ENCODE measurements at places on chromosomes 13 and 19.
A peak's percentile ranks its signal among the peaks of the same experiment; 100 is the strongest.

GRCh38 chr13:62678039-62678438 lies 1262.4 kb upstream of the PCDH20 start:
- DNase-seq = no peak

DNA sequence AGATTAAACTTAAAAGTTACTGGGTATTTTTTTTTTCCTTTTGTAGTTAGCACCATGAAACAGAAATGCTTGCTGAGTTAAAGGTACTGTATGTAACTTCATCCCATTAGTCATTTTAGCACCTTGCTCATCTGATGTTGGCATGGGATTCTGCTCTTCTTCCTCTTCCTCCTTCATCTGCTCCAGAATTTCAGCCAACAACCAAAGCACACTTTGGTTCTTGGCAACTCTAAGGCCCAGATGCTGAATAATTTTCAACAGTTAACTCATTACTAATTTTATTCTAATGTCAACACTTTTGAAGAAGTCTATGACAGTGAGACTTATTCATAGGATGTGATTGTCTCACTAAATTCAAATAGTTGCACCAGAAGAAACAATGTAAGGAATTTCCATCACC lies 359.2 kb downstream of the KCTD12 start:
- DNase-seq = no peak

GRCh38 chr13:109494925-109495369 lies 291.4 kb downstream of the IRS2 start:
- no peak for DNase-seq

DNA sequence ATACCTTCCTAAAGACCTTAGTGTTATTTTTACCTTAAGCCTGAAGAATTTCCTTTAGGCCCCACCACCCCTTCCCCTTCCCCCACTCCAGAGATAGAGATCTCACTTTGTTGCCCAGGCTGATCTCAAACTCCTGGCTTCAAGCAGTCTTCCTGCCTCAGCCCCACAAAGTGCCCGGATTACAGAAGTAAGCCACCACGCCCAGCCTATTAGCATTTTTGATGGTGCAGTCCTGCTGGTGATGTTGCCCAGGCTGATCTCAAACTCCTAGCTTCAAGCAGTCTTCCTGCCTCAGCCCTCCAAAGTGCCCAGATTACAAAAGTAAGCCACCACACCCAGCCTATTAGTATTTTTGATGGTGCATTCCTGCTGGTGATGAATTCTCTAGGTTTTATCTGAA lies 22.0 kb downstream of the ZNF567 start:
- no peak for DNase-seq

DNA sequence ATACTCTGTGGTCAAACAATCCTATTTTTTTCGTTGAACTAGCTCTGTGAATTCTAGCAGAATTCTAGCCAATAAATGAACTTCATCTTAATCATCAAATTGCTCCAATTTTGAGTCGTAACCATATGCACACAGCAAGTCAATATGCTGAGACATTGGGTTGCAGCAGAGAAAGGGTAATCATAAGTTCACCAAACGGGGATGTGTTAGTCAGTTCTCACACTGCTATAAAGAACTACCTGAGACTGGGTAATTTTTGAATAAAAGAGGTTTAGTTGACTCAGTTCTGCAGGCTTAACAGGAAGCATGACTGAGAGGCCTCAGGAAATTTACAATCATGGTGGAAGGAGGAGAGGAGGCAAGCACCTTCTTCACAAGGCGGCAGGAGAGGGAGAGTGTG lies 67.7 kb upstream of the ABCC4 start:
- no peak for DNase-seq

DNA sequence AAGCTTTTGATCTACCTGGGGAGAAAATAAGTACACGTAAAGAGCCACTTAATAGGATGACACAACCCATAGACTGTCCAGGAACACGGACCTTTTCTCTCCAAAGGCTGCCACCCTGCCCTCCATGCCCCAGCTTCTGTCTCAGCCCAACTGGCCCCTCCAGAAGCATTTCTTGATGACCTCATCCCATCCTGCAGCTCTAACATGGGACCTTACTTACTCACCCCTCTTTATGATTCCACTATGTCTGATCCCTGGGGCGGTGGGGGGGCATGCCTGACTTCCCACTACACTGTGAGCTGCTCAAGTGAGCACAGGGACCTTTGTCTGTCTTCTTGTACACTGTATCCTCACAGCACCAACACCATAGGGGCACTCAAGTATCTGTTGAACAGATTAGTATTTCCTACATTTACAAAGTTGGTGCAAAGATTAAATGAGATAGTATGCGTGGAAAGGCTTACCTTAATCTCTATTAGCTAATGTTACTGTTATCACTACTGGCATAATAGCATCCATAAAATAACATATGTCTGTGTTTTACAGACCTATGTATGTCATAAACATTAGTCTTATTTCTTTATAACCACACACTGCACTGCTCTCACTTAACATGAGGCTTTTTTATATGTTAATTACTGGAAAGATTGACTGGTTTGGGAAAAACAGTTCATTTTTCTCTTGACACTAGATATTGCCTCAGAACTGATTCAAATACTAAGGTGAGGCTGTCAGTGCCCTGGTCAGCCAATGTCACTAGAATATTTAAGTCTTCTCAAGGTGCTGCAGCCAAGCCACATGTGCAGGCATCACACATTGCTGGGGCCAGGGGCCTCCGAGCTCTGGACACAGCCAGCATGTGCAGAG lies 100.9 kb downstream of the FOXO1 start:
- DNase-seq = no peak

DNA sequence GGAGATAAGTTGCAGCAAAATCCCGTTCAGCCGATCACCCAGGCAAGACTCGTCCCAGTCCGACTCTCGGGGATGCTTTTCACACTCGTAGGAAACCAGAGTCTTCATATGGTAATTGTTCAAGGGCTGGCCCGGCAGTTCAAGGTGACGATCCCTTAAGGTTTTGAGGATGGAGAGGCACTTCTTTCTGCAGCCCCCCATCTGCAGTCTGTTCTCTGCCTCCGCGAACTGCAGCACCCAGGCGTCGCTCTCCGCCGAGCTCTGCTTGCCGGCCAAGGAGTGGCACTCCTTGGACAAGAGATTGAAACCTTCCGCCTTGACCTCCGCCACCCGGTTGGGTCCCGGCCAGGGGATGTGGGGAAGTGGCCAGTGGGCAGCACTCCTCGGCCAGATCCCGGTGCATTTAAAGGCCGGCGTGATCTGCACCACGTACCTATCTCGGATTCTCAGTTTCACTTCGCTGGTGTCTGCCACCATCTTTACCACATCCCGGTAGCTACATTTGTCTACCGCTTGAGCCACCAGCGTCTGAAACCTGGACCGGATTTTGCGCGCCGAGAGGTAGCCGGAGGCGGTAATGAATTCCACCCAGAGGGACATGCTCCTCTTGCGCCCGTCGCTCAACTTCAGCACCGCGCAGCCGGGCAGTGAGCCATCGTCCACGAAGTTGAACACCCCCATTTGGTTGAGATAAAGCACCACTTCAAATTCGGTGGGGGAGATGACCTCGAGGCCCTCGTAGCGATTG lies 1.1 kb downstream of the MAB21L1 start:
- DNase-seq = no peak

DNA sequence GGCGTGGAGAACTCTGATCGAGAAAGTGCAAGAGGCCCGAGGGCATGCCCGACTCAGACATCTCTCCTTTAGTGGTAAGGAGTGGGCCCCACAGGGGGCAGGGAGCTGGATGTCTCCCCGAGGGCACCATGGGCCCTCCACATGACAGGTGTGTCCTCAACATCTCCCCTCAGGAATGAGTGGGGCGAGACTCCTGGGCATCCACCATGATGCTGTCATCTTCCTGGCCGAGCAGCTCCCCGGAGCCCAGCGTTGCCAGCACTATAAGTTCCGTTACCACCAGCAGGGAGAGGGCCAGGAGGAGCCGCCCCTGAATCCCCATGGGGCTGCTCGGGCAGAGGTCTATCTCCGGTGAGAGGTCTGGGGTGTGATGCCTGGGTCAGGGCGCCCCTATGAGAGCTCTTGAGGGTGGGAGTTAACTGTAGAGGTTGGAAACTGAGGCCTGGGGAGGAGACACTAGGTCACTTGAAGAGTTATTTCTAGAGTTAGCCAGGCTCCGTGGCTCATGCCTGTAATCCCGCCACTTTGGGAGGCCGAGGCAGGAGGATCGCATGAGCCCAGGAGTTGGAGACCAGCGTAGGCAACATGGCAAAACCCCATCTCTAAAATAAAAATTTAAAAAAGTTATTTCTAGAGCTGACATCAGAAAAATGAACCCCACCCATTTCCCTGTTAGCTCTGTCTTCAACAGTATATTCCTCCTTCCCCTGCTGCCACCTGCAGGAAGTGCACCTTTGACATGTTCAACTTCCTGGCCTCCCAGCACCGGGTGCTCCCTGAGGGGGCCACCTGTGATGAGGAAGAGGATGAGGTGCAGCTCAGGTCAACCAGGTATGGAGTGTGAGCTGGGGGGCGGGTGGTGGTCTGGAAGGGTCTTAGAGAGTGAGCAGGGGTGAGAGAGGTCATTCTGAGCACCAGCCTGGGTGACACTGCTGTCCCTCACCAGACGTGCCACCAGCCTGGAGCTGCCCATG lies 5.1 kb downstream of the IGFLR1 start:
- peak; percentile 41 for DNase-seq

DNA sequence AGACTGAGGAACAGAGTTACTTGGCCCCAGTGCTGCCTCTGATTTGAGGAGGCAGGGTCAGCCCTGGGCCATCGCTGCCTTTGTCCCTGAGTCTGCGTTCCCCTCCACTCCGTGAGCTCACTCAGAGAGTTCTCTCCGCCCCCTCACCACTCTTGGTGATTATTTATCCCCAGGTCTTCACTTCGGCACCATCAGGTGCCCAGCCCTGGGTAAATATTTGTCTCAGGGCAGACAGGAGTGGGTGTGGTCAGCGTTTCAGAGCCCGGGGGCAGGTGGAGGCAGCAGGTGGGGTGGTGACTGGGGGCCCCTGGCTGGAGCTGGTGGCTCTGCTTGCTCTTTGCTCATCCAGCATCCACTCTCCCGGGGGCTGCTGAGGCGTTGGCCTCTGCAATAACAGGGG lies 20.6 kb downstream of the PPP1R37 start:
- no peak for DNase-seq

DNA sequence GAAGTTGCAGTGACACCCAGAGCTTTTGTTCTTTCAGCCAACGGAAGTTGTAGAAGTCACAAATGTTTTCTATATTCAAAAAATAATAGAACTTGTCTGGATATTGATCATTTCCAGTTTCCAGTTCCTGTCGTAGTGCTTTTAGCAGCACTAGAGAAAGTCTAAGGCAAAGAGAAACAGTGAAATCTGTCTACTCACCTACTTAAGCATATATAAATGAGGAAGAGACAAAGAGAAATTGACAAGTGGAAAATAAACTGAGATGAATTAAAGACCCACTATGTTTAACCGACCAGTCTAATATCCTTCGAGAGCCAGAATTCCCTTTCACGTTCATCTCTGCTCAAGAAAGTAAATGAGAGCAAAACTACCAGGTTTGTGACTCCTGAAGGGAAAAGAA lies 36.7 kb downstream of the DACH1 start:
- no peak for DNase-seq

DNA sequence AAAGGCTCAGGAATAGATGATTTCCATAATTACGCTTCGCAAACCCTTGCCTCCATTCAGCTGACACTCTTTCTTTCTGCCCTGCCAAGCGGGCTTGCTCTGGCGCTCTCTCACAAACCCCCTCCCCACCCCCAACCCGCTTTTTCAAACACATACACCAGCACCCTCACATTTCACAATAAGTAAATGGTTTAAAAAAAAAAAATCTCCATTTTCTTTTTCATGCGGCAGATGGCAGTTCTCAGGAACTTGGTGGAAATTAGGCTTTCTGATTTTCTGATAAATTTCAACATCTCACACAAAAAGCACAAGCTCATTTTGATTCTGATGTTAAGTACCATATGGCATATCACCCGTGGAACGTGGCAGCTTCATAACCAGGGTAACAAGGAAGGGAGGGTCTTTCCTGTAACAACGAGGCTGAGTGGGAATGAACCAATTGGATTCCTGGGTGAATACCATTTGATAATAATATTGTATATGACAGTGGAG lies 43.8 kb downstream of the C13orf42 start:
- no peak for DNase-seq

DNA sequence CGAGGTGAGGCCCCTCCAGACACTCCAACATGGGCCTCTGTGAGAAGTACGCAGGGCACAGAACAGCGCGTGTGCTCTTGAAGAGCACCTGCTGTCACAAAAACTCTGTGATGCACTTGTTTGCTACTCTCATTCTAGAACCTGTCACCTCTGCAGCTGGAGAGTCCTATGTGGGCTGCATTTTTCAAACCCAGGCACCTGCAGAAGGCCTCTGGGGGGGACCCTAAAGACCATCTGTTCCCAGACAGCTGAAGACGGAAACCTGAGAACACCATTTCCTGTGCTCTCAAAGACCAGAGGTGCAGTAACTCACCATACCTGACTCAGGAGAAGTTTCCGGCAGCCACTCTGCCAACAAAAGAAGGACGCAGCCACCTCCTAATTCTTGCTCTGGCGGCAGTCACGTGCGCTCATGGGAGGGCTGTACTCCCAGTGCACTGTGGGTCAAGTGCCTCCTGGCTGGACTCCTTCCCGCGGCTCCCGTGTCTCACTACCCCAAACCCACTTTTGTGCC lies 28.1 kb downstream of the RANBP3 start:
- no peak for DNase-seq

DNA sequence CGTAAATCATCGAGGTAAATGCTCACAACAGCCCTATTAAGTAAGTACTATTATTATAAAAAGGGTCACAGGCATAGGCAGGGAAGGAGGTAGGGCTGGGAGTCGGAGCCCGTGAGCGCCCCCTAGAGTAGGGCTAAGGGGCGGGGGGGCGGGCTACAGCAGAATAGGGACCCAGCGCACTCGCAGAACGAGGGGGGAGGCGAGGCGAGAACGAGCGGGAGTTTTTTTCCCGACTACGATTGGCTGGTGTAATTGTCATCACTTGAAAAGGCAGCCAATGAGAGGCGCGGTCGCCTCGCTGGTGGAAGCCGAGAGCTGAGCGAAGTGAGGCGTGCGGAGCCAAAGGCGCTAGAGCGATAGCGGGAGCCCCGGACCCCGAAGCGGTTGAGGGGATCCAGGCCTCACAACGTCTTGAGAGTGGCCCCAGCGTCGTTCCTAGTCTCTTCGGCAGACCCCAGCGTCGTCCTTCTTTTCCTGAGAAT lies 24.2 kb downstream of the KEAP1 start:
- peak; percentile 95 for DNase-seq

DNA sequence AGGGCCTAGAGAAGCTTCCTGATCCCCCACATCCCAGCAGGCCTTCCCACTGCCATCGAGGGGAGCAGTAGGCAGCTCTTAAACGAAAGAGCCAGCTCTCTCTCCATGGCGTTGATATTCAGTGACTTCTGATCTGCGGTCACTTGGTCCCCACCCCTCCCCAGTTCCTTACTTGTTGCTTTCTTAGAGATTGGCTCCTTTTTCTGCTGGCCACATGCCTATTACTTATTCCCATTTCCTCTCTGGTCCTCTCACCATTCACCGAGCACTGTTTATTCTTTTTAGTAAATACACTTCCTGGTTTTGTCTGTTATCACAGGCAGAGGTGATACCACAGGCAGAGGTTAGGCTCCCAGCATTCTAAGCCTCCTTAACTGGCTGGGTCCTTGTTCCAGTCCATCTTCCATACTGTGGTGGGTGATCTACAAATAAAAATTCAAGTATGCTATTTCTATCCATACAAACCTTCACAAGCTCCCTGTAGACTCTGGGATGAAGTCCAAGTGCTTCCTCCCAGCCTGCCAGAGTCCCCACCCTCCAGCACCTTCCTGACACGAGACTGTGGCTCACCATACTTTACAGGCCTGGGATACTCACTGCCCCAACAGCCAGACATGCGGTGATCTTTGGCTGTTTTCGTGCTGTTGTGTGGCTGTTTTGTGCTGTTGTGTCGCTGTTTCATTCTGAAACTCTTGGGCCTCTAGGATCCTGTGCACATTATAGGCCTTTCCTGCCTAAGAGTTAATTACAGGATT lies 315.9 kb downstream of the ATP8A2 start:
- no peak for DNase-seq

GRCh38 chr19:17491287-17491686 lies 20.2 kb upstream of the PGLS start:
- no peak for DNase-seq

Data from CD4-positive, alpha-beta T cell treated with Interleukin-4 for 1 hour (primary cell).